Osteocyte (in vitro differentiated cells): ENCODE measurements at places on chromosomes 4 and X.

- no peak for DNase-seq
Observed at GRCh38 chrX:101257448-101258258, 33.5 kb downstream of the TAF7L start.

GRCh38 chr4:174808836-174809235 is 20.2 kb downstream of the GLRA3 start:
- DNase-seq, result no peak

DNA sequence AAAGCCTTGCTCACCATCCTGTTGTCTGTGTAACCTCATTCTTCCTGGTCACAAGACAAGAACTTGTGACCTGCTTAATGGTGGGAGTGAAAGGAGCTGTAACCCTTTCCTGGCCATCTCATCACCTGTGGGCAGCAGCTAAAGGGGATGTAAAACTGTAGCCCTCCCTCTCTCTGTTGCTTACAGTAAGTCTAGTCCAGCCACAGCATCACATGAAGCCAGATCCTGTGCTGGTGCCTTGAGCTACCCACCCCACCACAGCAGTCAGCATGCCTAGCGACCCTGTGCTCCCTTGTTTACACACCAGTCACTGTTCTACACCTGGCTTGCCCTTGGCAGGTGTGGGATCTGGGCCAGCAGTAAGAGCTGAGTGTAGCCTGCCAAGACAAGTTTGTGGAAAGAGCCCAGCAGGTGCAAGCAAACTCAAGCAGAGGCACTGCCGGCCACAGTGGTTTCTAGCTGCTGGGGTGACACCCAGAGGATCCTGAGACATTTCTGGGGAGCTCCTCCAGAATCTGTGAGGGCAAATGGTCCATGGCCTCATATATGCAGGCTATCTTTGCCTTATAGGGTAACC is 41.0 kb downstream of the UGT2B28 start:
- DNase-seq, result no peak

GRCh38 chrX:39157796-39158195 is 356.5 kb downstream of the MID1IP1 start:
- no peak for DNase-seq

- no peak for DNase-seq
Observed at GRCh38 chr4:82715731-82716617, 82.6 kb downstream of the SCD5 start.

GRCh38 chrX:136941396-136942337 is 61.1 kb upstream of the RBMX start:
- DNase-seq, result no peak

DNA sequence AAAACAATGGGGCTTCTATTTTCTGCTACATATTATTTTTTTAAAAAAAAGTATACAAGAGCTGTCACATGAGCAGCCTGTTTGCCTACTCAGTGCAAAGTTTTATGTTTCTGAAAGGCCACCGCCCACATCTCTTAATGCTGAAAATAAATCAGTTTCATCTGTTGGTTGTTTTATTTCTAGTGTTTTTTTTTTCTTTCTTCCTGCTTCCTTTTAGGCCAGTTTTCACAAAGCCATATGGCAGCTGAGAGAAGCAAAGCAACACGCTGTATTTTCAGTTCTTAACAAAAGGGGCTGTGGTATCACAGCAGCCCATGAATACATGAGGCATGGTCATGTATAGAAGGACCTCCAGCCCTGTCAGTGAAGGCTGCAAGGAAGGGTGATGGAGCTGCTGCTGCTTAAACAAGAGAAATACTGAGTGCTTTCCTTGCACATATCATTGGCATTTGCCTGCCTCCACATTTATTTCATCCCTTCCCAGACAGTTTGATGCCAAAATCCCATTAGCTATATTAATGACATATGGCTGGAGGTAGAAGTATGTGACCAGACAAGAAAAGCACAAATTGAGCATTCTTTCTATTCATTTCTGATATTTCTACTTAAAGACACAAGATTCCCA is 172.5 kb downstream of the PCDH18 start:
- no peak for DNase-seq
